ENCODE measurements at places on chromosomes 1 and 21.
A peak's percentile ranks its signal among the peaks of the same experiment; 100 is the strongest.

DNA sequence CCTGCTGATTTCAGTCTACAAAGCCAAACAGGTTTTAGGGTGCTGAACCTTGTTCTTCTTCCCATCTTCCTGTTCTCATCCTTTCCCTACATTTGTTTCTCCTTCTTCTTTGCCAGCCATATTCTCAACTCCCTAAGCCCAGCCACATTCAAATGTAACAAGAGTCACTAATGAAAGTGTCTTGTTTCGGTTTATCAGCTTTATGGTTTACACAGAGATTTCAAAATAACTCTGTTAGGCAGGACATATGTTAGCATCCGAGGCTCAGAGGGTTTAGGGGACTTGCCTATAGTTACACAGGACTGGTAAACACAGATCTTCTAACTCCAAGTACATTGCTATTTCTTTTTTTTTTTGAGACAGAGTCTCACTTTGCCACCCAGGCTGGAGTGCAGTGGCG lies 61.3 kb downstream of the NDUFS5 start:
- DNase-seq, result no peak

DNA sequence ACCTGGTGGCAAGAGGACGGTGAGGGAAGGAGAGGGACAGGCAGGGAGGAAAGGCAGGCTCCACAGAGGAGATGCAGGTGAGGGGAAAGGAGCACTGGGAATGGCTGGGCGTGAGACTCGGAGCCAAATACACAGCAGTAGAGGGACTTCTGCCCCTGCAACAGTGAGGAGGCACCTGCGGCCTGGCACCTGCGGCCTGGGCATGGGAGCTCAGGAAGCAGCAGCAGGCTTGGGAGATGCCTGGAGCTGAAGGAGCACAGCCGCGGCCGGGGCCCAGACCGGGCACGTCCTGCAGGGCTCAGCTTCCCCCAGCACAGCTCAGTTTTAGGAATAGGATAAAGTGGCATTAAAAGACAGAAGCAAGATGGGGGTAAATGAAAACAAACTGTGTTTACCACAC lies 20.9 kb upstream of the TSPEAR start:
- no peak for DNase-seq

- DNase-seq, result no peak
These were observed 10.8 kb upstream of the EXTL1 start for GRCh38 chr1:26010825-26011224.

DNA sequence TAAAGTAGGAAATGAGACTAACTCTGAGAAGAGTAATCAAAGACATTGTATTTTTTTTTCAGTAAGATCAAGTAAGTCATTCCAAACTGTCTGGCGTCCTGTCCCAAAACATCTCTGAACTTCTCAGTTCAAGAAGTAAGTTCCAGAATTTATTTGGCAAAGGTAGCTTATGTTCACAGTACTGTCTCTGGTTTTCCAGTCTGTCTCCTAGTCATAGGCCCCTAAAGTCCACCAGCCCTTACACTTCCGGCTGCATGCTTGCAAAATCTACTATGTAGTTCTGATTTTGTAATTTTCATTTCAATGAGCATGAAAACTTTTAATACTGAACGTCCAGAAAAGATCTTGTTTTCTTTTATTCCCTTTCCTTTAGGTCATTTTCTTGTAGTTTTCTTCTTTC lies 61.4 kb upstream of the S1PR1 start:
- DNase-seq, result peak; percentile 28

- DNase-seq, result no peak
These were observed 143.4 kb upstream of the HOOK1 start for GRCh38 chr1:59671066-59671952.

- DNase-seq, result no peak
These were observed 59.4 kb downstream of the SYT6 start for GRCh38 chr1:114094363-114094634.

DNA sequence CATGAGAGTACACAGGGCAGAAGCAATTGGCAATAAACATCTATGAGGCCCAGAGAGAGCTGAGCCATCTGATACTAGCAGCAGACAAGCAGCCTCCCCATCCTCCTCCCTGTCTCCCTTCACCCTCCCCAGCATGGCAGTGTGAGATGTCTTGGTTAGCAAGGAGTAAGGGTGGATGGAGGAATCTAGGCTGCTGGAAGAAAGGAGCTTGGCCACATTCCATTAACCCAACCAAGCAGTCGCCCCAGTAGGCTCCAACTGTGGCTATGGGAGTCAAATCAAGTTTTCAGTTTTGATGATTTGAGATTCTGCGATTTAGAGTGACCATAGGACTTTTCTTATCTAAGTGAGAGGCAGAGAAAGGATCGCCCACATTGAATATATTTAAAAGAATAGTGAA lies 12.9 kb upstream of the RUNX1 start:
- DNase-seq, result no peak

- peak; percentile 77 for DNase-seq
These were observed 28.2 kb downstream of the TCEANC2 start for GRCh38 chr1:54081306-54082270.

GRCh38 chr1:58812468-58812867 lies 28.6 kb upstream of the JUN start:
- no peak for DNase-seq

DNA sequence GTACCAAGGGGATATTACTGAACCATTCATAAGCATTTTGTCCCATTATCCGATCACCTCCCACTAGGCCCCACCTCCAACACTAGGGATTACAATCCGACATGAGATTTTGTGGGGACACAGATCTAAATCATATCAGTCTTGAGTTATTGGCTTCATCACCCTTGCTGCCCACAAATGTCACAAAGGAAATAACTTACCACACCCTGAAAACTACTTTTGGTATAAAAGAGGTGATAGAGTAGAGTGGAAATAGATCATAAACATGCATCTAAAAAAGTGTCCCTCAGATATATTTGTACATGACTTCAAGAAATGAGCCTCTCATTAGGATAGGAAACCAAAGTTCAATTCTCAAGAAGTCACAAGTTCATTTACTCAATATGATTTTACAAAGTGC lies 22.6 kb upstream of the FCRL3 start:
- no peak for DNase-seq

DNA sequence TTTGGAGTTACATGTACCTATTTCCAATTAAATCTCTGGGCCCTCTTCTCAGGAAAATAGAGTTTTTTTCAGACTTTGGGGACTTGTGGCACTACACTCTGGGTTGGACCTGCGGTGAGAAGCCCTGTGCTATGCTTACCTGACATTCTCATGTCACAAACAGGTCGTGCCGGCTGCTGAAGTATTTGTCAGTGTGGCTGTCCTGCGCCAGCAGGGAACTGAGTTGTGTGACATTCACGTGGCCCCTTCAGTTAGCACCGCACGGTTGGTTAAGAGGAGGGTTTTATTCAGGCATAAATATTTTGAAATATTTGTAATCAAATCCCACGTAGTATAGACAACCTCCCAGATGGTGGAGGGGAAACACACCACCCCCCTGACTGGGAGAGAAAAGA lies 6.3 kb upstream of the COL6A2 start:
- DNase-seq, result no peak

DNA sequence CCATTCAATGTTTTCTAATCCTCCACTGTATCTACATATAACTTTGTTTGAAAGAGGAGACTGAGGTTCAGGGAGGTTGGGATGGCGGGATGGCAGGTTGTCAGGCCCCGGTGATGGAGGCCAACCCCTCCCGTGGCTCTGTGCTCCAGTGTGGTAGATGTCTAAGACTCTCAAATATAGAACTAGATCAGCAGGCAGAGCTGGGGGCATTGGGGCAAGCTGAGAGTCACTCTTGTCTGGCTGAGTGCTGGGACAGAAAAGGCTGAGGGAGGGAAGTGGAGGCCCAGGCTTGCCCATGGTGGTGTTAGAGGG lies 1.7 kb downstream of the IL6R start:
- no peak for DNase-seq

GRCh38 chr1:200304171-200304570 lies 105.7 kb downstream of the ZNF281 start:
- DNase-seq, result peak; percentile 40

DNA sequence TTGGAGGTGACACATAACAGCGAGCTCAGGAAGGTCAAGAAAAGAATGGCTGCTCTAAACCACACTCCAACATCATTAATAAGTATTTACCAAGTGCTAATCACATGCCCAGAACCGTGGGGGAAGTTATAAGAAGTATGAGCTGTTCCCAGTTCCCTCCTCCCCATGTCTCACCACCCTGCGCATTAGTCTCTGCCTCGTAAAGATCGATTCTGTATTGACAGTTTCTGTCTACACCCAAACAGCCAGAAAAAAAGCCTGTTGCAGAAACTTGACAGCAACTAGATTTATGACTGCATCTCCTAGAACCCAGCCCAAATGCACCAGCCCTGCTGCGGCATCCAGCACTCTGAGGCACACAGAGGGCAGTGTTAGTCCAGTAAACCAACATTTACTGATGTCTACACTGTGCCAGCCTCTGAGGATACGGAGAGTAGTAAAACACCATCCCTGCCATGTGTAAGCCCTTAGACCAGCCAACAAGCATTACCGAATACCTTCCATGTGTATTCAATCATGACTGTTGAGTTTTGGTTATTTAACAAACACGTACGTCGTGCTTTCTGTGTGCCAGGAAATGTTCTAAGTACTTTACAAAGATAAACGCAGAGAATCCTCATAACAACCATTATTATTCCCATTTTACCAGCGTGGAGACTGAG lies 63.6 kb upstream of the ZBTB40 start:
- peak; percentile 35 for DNase-seq

DNA sequence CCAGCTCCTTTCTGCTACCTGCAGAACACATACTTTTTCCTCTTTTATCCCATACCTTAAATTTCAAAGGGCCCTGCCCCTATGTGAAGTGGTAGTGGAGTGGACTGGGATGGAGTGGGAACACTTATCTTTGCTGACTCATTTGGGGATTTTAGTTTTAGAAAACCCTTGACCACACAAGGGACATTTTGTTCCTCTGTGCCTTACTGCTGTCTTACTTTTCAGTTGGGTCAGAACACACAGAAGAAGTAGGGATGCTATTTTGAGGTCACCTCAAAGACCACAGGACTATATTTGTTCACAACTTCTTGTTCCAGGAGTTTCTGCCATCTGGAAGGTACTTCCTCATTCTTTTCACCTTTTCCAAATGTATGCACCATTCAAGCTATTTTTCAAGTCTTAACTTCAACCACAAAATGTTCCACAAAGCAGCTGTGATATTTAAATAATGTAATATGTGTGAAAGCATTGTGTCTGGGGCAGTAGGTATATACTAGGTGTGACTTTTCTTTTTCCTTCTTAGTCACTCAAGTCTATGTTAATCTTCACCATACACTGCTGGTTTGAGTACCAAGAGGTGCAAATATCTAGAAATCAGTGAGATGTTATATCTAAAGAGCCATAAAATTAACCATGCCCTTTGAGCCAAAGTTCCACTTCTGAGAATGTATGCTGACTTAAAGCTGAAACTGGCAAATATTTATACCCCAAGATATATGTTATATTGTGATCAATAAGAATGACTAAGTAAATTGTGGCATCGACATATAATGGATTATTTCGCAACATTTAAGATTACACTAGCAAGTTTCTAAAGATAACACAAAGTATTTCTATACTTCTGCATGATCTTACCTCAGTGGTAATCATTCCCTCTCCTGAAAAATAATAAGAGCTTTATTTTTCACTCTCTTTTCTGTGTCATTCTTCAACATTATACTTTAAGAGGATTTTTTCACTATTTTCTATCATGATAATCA lies 308.5 kb downstream of the MRPL39 start:
- DNase-seq, result no peak

- DNase-seq, result no peak
These were observed 80.8 kb downstream of the SLC45A1 start for GRCh38 chr1:8398677-8399076.

DNA sequence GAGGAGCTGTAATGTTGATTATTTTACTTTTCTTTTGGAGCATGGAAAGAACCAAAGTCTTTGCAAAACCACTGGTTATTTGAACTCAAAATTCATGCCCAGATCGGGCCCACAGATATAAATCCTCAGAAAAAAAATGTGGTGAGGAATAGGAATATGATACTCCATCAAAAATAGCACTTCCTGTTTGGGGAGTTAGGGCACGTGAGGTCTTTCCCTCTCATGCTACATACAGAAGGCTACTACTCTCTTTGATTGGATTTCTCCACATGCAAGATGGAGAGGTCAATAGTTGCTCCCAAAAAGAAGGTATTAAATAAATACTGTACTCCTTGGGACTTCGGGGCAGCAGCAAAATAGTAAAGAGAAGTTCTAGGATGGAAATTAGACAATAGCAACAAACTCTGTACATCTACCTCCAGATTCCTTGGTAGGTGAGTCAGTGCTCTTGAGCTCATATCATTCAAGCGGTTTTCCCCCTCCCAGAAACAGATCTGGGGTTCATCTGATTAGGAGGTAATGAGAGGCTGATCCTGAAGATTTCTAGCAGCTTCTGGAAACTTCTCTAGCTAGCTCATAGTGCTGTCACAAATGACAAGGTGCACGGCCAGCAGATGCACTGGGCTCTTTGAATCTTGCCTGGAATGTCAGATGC lies 47.1 kb downstream of the SLC9C2 start:
- DNase-seq, result no peak

GRCh38 chr1:34742667-34743270 lies 12.1 kb upstream of the GJB5 start:
- DNase-seq, result peak; percentile 61

DNA sequence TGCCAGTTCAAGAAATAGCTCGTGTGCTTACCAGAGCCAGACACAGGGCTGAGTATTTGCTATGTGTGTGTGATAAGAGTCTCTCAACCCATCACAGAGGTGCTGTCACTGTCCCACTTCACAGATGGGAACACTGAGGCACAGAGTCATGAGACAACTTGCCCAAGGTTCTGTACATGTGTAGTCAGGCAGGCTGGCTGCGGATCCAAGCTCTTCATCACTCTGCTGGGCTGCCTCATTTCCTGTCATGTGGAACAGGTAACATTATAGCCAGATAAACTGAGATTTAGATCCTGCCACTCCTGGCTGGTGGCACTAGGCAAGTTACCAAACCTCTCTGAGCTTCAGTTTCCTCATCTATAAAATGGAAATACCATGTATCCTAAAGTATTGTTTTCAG lies 77.8 kb downstream of the ITPKB start:
- no peak for DNase-seq

GRCh38 chr1:226052061-226052460 lies 10.5 kb upstream of the H3-3A start:
- DNase-seq, result no peak

- no peak for DNase-seq
These were observed 208.8 kb downstream of the DAB1 start for GRCh38 chr1:57214951-57215575.

DNA sequence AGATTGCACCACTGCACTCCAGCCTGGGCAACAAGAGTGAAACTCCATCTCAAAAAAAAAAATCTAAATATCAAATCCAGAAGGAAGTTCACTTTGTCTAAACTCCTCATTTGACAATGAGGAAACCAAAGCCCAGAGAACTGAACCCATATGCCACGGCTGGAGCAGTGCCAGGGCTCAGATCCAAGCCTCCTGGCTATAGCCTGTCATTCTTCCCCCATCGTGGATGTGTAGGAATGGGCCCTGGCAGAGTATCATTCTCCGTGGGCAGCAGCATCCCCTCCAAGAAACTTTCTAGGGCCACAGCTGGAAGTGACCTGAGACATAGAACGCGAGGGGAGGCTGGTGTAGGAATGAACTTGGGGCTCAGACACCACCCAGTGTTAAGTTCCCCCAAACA lies 47.2 kb downstream of the CAPN9 start:
- DNase-seq, result peak; percentile 28
